ENCODE measurements at places on chromosomes 4 and X.
A peak's percentile ranks its signal among the peaks of the same experiment; 100 is the strongest.

DNA sequence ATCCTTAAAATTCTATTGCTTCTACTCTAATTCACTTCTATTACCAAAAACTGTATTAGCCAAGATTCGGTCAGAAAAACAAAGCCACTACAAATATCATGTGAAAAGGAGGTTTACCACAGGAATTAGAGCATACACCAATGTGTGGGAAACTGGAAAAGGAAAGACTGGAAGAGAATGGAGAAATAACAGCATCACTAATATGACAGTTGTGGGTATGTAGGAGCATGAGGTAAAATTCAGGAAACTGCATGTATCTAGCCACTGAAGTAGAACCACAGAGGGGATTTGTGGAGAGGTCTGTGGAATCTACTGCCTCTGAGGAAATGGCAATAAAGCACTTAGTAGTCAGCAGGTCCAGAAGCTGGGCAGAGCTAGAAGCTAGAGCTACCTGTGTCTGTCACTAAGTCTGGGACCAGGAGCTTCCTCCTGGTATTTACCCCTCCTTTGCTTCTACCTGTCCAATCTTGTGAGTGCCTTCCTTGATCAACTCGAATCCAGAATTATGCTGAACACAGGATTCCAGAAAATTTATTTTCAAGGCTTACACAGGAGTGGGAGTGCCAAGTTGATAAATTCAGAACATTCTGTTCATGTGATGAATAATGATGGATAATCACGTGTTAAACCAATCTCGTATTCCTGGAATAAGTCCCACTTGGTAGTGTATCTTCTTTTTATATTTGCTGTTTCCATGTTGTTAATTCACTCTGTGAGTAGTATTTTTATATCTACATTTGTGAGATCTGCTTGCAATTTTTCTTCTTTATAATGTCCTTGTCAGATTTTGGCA lies 52.6 kb downstream of the NAF1 start:
- DNase-seq, result no peak

DNA sequence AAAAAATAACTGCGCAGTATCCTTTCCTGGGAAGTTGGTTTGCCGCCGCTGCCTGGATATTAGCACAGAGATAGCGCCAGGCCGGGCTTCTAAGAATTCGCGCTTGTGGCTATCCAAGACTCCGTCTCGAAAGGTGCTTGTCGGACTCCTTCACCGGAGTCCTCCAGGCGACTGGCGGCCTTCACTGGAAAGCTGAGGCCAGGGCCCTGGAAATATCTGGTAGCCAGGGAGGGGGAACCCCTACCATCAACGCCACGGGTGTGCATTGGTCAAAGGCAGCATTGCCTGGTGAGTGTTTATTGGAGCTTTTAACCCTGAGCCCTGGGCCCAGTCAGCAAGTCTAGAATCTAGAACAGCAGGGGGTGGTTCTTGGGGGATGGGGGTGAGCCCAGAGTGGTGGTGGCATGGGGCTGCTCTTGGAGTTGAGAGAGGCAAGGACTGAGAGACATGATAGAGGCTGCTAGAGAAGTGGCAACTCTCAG lies 577 bp upstream of the PIM2 start:
- DNase-seq, result no peak

DNA sequence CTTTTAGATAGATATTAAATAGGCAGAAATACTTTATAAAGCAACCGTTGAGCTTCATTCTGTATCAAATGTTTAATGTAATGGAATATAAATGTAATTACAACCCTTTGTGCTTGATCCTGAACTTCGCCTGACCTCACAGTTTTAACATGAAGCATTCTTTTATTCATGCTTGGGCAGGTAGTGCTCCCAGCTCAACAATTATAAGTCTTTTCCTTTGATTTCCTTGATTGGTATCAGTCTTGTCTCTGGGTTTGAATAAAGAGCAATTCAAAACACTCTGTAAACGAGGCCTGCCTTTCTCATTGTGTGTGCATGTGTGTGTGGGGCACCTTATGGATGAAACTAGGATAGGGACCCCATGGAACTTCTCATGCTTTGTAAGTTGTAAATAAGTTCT lies 6.8 kb downstream of the METAP1 start:
- DNase-seq, result no peak

GRCh38 chr4:141635736-141636081 lies 674 bp upstream of the IL15 start:
- peak; percentile 62 for DNase-seq

DNA sequence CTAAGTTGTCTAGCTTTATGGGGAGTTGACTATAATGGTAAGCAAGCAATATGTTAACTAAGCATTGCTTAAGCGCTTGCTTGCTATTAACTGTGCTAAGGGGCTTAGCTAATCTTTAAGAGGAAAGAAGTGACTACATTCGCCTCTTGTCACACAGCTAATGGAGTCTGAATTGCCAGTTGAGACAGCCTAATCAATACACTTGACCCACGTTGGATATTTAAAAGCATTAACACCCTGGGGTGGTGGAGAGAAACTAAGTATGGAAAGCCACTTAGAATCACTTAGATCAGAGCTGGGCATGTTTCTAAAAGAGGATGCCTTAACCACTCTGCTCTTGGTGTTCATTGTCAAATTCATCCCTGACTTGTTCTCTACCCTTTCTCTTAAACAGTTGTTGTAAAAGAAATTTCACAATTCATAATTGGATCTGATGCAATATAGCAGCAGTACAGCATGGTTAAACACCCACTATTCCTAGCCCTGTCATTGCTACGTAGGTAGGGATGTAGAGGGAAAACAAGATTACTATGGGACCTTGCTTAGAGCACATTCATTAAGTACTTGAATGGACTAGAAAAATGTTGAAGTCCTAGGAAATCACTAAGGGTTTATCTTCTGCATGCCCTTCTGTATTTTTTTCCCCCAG lies 3.5 kb downstream of the ZAR1 start:
- DNase-seq, result no peak

DNA sequence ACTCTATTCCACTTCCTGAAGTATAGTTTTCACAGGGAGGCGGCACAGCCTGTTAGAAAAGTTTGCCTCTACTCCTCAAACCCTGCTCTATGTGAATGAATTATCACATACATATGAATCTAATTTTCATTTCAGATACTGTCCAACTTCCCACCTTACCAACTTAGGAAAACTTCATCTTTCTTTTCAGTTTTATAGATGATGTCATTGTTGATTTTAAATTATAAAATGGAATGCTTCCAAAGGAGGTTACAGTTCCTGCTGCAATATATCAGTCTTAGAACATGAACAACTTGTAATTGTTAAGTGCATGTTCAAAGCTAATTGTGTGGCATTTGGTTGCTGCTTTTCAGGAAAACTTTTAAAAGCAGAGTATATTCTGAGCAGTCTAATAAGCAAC lies 92.4 kb downstream of the NEUROG2 start:
- no peak for DNase-seq

DNA sequence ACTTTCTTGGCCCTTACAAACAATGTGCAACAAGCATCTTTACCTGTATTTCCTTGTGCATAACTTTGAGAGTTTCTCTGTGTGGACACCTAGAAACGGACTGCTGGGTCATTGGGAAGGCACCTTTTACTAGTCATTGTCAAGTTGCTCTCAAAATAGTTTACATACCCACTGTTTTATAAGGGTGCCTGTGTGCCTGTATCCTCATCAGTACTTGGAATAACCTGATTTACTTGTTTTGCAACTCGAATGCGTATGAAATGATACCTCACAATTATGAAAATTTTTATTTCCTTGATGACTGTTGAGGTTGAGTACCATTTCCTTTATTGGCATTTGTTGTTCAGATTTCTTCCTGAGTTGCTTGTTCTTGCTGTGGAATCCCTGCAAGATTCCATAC lies 150.8 kb downstream of the STIM2 start:
- no peak for DNase-seq

DNA sequence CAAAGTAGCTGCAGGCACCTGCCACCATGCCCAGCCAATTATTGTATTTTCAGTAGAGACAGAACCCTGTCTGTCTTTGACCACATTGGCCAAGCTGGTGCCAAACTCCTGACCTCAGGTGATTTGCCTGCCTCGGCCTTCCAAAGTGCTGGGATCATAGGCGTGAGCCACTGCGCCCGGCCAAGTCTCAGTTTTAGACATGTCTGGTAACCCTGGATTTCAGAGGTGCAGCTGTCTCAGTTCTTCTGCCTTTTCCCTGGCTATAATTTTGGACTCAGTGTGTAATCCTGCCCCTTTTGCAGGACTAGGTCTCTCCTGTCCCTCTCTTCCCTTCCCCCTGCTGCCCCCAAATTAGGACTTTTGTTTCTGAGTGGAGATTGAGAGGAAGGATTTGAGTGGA lies 46.6 kb downstream of the FAM193A start:
- no peak for DNase-seq

- DNase-seq, result no peak
These were observed 42.8 kb downstream of the IL13RA1 start for GRCh38 chrX:118770133-118770760.

DNA sequence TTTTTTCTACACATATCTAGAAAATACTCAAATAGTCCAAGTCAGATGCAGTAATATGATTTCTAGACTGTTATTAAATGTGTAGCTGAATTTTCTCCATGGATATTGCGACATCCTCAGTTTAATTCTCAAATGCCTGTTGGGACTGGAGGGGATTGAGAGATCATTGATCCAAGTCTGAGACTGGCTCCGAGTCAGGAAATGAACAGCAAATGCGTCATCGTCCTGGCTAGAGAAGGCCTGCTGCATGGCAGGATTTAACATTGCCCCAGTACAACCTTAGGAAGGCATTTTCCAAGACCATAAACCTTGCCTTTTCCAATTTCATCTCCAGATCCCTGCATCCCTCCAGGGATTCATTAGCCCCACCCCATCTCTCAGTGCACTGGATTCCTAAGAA lies 56.6 kb upstream of the SLC6A14 start:
- no peak for DNase-seq

DNA sequence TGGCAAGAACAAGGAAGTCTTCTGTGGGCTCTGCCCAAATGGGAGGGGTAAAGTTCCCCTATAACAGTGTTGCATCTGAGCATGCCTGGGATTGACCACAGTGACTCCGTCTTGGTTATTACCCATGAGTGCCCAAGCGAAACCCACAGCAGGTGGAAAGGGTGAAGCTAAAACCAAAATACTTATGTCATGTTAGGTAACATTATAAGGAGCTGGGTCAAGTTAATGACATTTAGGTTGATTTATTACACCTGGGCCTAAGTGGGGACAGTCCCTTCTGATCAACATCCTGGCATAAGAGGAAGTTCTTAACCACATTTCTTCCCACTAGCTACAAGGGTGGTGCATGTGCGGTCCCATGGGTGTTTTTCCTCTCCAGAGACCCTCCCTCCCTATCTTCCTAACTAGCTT lies 1.3 kb upstream of the ZNF732 start:
- DNase-seq, result peak; percentile 38

GRCh38 chr4:53591372-53591892 lies at the start of gene LNX1:
Gene LNX1 (minus strand): TSS chr4:53591486. CDS start chr4:53574002, 17,484 bp downstream.
- DNase-seq, result no peak

- no peak for DNase-seq
These were observed 383.8 kb downstream of the GRXCR1 start for GRCh38 chr4:43276321-43276720.

GRCh38 chr4:78720994-78721677 lies 55.0 kb upstream of the BMP2K start:
- no peak for DNase-seq

GRCh38 chr4:97938141-97938540 lies 205.1 kb downstream of the STPG2 start:
- DNase-seq, result no peak

DNA sequence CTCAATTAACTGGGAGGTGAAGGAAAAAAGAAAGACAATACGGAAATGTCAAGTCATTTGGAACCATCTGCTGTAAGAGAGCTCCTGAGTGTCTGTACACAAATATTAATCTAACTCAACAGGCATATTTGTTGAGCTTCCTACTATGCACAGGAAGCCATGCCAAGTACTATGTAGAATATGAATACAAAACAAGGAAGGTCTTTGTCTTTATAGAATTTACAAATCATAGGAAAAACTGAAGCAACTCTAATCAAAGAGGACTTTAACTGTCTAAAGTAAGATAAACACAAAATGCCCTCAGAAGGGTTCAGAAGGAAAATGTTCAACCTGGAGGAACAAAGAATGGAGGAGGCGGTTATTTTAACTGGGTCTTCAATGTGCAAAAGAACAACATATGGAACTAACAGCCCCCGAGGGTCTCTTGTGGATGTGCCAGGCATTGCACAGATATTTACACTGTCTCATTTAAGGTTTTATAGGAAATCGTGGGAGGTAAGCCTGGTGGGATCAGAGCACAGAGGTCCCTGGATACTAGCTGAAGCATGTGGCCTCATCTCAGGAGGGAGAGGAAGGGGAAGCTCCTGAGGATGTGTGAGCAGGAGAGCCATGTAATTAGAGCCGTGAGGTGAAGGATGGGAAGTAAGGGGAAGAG lies 5.8 kb downstream of the FAM114A1 start:
- DNase-seq, result no peak

DNA sequence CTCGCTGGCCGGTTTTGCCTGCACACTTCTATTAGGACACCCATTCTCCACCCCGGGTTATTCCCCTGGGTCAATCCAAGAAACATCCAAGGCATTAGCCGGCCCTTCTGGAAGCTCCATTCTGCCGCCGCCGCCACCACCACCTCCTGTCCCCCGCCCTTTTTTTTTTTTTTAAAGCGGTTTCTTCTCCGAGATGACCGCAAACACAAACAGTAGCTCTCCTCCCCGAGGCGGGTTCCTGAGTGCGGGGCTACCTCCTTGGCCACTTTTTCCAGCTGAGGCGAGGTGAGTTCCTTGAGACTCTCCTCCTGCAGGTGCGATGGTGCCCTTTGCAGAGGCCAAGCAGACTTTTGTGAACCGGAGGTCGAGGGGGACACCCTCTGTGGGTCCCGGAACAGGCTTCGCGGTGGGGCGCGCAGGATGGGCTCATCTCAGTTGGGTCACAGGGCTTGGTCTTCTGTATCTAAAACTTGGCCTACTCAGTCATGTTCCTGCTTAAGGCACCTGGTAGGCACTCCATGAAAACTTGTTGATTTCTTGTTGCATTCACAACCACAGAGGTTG lies 930 bp downstream of the NWD2 start:
- no peak for DNase-seq

GRCh38 chr4:903066-904046 lies 28.8 kb downstream of the GAK start:
- DNase-seq, result no peak
